ENCODE measurements at places on chromosomes 12 and 14.

DNA sequence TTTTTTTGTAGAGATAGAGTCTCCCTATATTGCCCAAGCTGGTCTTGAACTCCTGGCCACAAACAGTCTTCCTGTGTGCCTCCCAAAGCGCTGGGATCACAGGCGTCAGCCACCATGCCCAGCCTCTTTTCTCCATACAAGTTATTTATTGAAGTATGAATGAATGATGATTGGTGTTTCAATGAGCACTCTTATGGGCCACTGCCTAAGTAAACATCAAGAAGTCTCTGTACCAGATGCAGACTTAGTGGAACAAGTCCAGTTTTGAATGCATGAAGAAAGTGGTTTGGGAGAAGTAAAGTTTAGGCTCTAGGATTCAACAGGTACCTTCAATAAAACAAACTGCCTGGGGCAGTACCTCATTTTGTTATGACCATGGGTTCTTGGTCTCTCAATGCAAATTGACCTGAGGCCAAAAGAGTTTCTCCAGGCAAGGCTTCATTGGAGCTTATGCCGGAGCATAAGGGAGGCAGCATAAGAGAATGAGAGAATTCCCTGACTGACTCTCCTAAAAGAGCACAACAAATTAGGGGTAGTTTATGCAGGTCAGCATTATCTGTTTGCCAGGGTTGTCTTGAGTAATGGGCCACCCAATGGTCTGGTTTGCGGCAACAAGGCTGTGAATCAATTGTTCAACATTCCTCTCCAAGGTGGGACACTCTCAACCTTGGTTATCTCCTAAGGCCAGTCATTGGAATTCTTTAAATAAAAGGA, 1.1 kb upstream of the GMFB start:
- no peak for DNase-seq

- no peak for DNase-seq
Measured at GRCh38 chr12:105278043-105278697, 42.2 kb upstream of the APPL2 start.

- DNase-seq: no peak
Measured at GRCh38 chr14:36271939-36272907, 48.2 kb downstream of the MBIP start.

GRCh38 chr12:120886199-120887018, 17.7 kb downstream of the SPPL3 start:
- DNase-seq: no peak

- no peak for DNase-seq
Measured at GRCh38 chr14:56092763-56093162, 25.4 kb upstream of the PELI2 start.
